GM12865 (cell line): ENCODE measurements at places on chromosomes 12 and 14.

DNA sequence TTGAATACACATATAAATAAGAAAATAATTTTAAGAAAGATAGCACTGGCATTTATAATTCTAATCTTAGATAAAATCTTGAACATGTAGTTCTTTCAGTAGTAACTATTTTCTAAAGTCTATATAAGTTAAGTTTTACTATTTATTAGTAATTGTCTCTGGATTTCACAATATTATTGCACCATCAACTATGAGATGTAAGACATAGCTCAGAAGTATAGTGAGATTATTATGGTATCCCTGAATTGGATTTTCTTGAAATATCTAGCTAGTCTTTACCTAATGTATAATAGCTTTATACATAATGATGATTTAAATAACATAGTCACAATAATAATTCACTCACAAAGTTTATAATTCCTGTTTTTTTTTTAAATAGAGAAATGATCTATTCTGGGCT lies 6.7 kb downstream of the CLEC12A start:
- no peak for DNase-seq

GRCh38 chr12:74415633-74416032 lies 122.0 kb upstream of the ATXN7L3B start:
- DNase-seq, result peak; percentile 34

DNA sequence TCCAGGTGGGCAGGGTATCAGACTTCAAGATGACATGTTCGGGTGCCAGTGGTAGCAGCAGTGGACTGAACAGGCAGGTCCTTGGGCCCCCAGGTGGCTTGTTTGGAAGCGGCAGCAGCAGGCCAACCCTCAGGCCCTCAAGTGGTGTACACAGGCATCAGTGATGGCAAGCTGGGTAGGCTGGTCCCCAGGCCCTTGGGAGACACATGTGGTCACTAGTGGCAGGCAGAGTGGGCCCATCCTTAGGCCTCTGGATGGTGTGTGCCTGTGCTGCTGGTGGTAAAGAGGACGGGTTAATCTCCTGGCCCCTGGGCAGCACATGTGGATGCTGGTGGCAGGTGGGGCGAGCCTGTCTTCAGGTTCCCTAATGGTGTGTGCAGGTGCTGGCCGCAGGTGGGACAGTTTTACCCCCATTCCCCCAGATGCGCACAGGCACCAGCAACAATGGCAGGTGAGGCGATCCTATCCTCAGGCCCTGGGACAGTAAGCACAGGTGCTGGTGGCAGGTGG lies 8.0 kb downstream of the OAS2 start:
- DNase-seq, result no peak

GRCh38 chr14:31320922-31321766 lies 99.2 kb downstream of the HEATR5A start:
- no peak for DNase-seq

GRCh38 chr12:95059984-95060383 lies 13.4 kb downstream of the NR2C1 start:
- DNase-seq, result no peak

DNA sequence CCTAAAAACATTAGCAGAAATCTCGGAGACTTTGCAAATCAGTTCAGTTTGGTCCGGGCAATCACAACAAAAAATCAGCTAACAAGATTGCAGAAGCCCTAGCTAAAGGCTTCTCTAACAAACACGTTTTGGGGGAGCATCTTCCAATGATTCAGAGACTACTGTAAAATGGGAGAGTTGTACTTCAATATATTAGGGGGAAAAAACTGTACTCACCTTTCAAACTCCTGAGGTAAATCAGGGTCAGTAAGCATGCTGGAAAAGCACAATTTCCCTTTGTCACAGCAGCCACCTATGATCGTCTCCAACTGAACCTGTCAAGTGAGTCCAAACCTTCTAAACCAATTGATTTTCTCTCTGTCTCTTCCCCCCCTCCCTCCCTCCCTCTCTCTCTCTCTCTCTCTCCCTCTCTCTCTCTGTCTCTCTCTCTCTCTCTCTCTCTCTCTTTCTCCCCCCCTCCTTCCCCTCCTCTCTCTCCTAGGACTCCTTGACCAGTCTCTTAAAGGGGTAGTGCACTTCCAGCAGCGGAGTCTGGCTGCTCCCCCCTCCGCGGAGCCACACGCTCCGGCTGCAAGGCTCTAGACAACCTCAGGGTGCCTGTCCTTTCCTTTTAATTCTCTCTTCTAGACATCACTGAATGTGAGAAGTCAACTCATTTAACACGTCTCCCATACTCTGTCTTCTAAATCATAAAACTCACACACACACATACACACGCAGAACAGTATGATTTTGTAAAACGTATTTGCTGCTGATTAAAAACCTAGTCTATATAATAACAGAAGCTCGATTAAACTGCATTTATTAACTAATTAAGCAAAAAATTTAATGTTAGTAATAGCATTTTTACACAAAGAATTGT lies at the start of gene SOX5:
Gene SOX5, minus strand, starts transcription at position 323 of the 862 bp plus-strand sequence. Its CDS starts 69 bp downstream, at position 254.
- no peak for DNase-seq

GRCh38 chr12:12909995-12910420 lies 18.6 kb downstream of the GPRC5A start:
- no peak for DNase-seq

DNA sequence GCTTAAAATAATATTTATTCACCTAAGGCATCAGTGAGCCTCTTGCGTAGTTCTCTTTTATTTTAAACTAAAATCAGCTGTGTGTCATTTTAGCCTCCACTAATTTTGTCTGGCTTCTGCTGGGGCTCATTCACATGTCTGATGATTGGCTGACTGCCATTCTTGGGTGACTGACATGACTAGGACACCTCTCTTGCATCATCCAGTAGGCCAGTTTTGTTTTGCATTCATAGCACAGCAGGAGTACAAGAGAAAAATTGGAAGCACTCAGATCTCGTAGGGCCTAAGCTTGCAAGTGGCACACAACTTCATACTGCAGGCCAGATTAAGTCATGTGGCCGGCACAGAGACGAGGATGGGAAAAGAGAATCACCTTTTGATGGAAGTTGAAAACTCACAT lies 1226.5 kb downstream of the GALC start:
- no peak for DNase-seq

GRCh38 chr12:57397441-57397840 lies 33.4 kb downstream of the R3HDM2 start:
- DNase-seq, result no peak

- no peak for DNase-seq
Observed at GRCh38 chr12:570435-570920, 92.8 kb downstream of the NINJ2 start.

- DNase-seq, result peak; percentile 32
Observed at GRCh38 chr12:128976120-128976738, 123.0 kb downstream of the GLT1D1 start.

DNA sequence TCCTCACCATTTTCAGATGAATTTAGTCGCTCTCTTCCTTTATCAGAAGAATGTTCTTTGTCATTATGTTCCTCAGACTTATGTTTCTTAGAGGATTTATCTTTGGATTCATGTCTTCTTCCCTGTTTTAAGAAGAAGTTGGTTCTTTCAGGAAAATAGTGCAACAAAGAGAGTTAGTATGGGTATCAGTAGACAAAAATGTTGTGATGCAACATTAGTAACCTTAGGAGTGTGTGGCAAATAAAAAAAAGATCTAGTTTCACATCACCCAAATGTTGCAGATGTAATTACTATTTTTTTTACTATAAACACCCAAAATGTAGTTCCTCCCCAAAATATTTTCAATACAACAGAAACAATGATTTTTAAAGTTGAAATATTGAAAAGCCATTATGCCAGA lies 7.8 kb downstream of the RSRC2 start:
- DNase-seq, result no peak

- DNase-seq, result peak; percentile 31
Observed at GRCh38 chr12:102740141-102740955, 176.7 kb downstream of the PAH start.

- no peak for DNase-seq
Observed at GRCh38 chr12:114344831-114345230, 61.1 kb downstream of the TBX5 start.

GRCh38 chr14:65847075-65847847 lies 434.7 kb downstream of the FUT8 start:
- peak; percentile 75 for DNase-seq

DNA sequence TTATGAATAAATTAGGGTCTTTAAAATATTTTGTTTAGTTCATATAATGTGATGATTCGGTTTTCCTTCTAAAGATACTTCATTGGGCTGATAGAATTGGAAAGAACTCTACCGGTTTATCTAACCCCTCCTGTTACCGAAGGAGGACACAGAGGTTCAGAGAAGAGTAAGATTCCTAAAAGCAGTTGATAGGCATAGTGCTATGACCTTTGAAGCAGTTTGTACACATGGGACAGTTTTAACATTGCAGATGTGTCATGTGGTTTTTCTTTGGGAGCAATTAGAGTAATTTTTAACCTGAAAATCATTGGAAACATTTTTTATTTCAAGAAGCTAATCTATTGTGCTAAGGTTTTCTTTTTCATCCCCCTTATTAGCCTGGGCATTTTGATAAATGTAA lies 62.8 kb downstream of the BHLHE41 start:
- no peak for DNase-seq

GRCh38 chr12:111775205-111776193 lies 8.8 kb downstream of the ALDH2 start:
- DNase-seq, result peak; percentile 91

- no peak for DNase-seq
Observed at GRCh38 chr14:34103176-34103575, 152.3 kb upstream of the EGLN3 start.

DNA sequence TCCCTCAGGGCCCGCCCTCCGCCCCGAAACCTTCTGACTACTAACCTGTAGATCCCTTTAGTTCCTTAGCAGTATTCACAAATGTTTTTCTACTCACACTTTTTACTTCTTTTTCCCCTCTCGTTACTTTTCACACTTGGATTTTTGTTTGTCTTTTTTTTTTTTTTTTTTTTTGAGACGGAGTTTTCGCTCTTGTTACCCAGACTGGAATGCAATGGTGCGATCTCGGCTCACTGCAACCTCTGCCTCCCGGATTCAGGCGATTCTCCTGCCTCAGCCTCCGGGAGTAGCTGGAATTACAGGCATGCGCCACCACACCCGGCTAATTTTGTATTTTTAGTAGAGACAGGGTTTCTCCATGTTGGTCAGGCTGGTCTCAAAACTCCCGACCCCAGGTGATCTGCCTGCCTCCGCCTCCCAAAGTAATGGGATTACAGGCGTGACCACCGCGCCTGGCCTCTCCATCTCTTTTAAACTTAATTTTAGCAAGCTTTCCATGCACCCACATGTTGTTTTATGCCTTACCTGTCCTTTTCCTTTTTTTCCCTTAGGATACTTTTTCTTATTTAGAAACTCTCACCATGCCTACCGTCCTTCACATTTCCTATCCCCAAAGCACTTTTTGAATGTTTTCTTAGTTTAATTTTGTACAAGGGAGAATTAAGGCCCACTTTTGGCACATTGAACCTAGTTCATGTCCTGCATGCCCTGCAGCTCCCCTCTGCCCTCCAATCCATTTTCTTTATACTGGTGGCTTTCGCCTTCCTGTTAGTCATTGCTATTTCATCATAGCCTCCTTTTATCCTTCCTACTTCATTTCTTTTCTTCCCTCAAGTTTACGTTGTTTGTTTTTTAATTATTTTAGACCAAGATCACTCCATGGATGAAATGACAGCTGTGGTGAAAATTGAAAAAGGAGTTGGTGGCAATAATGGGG lies 1.1 kb downstream of the SP1 start:
- DNase-seq, result no peak

- DNase-seq, result peak; percentile 71
Observed at GRCh38 chr12:40622246-40622838, 69.9 kb upstream of the CNTN1 start.

GRCh38 chr14:68516342-68516741 lies 276.5 kb downstream of the ZFP36L1 start:
- no peak for DNase-seq

DNA sequence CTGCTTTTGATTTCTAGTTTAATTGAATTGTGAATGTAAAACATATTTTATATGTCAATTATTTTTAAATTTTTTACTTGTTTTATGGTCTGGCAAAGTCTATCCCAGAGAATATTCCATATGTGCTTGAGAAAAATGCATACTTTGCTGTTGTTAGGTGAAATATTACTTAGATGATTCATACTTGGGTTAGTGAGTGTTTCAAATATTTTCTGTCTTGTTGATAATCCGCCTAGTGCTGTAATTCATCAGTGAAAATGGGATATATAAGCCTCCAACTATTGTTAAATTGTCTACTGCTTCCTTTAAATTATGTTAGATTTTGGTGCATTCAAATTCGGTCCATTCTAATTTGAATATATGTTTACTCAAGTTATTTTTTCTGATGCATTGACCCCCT lies 395.5 kb downstream of the LRFN5 start:
- DNase-seq, result no peak

GRCh38 chr14:103910984-103911383 lies 17.3 kb upstream of the TDRD9 start:
- no peak for DNase-seq
